HS-5 (cell line): ENCODE measurements at places on chromosomes 12 and 14.

DNA sequence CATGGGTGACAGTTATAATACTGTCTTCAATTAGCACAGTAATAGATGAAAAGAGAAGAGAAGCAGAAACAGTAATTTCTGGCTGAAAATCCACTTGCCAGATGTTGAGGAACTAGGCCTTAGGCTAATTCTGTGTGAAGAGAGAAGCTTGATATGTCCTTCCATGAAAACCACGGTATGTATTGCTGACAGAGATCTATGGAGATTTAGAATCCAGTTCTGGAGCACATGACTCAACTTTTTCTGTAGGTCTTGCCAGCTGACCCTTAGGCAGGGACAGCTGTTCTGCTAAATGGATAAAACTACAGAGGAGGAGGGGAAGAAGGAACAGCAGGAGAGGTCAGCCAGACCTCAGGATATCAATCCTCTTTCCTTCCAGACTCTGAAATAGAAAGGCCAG is 211.5 kb downstream of the PRKD1 start:
- no peak for DNase-seq

- no peak for DNase-seq
Measured at GRCh38 chr12:88952562-88952942, 372.3 kb upstream of the KITLG start.

DNA sequence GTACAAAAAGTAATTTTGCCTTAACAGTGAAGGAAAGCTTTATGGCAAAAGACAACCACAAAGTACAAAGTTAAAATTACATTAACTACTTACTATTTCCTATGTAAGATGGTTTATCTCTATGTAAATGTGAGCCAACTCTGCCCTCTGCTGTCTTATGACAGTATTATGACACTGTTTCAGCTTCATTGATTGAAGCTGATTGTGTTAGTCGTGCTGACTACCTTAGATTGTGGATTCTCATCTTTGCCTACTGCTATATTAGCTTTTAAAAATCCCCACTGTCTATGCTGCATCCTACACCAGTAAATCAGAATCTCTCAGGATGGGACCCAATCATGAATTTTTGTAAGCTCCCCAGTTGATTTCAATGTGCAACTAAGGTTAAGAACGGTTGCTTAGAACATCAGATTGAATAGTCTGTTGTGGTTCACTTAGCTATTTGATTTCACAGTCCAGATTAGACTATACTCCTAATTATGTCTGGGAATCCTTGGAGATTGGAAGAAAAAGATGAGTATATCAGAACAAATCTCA is 12.2 kb upstream of the SPTB start:
- peak; percentile 16 for DNase-seq

- no peak for DNase-seq
Measured at GRCh38 chr14:99258341-99258861, 13.6 kb downstream of the BCL11B start.

DNA sequence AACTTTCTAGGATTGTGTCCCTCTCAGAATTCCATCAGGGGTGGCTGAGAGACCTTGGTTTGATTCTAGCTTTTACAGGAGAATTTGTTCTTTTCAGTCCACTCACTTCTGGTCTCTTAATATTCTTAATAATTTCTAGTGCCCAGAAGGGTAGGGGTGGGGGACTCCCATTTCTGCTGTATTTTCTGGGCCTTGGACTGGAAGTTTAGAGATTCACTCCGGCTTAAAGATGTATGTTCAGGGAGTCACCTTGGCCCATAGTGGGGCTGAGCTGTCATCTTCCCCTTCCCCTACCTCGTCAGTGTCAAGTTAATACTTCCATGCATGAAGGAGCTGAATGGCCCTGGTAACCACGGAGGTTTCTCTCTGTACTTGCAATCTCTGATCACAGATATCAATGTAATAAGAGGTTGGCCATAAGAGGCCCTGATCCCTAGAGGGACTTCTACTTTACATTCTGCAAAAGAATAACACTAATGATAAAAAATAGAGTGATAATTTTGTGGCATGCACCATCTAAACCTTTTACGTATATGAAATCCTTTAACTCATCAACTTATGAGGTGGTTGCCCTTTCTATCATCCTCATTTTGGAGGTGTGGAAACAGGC is 6.7 kb downstream of the KRT81 start:
- DNase-seq, result no peak

DNA sequence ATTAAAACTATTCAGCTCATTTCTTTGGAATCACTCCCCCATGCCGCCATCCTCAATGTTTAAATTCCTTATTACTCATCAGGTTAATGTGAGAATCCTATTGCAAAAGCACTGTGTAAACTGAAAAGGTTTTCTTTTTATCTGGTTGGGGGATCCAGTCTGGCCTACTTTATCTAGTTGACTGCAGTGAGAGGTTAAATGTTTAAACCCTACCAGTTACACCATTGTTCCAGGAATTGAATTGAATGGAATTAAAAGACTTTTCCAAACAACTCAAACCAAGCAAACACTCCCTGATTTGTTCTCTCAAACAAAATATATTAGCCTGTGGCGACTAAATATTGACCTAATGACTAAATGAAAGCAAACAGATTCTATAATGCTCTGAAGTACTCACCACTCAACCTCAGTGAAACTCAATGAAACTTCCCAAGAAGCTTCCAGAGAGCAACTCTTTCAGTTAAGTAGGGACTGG is 100.5 kb downstream of the VEZT start:
- peak; percentile 54 for DNase-seq

DNA sequence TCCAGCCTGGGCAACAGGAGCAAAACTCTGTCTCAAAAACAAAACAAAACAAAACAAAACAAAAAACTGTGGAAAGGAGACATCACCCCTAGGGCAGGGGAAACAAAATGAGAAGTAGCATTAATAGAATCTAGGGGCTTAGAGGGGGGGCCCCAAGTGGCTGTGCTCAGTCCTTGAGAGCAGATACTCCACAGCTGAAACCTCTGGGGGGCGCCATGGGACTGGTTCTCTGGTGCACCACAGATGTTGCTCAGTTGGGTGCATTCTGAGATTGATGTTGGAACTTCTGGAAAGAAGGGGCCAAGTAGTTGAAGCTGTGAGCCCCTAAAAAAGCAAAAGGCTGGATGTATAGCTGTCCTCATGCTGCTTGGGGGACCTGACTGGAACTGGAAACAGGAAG is 11.8 kb upstream of the SYNE2 start:
- no peak for DNase-seq

DNA sequence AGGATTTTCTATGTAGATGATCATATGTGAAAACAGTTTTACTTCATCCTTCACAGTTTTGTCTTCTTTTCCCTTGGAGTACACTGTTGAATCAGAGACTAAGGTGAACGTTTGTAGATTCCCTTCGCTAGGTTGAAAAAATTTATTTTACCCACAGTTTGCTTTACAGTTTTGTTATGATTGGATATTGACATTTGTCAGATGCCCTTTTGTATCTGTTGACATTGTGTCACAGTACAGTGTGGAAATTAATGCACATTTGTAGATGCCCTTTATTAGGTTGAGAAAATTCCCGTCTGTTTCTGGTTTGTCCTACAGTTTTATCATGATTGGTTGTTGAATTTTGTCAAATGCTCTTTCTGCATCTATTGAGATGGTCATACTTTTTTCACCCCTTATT is 13.3 kb downstream of the G2E3 start:
- DNase-seq, result no peak

DNA sequence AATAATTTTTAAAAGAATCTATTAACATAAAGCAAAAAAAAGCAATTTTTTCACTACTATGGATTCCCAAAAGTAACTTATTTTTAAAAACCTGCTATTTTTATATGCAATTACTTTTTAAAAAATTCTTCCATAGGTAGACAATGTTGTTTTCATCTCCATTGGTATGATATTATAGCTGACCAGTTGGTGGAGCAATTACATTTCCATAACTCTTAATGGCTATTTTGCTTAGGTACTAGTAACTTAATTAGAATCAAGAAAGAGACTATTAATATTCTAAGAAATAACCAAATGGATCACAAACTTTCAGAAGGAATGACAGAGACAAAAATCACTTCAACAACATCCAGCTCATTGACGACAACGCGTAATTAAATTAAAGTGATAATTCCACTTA is 64.7 kb upstream of the PTCSC3 start:
- no peak for DNase-seq

- DNase-seq, result no peak
Measured at GRCh38 chr14:83342590-83342989, 1808.9 kb upstream of the SEL1L start.

DNA sequence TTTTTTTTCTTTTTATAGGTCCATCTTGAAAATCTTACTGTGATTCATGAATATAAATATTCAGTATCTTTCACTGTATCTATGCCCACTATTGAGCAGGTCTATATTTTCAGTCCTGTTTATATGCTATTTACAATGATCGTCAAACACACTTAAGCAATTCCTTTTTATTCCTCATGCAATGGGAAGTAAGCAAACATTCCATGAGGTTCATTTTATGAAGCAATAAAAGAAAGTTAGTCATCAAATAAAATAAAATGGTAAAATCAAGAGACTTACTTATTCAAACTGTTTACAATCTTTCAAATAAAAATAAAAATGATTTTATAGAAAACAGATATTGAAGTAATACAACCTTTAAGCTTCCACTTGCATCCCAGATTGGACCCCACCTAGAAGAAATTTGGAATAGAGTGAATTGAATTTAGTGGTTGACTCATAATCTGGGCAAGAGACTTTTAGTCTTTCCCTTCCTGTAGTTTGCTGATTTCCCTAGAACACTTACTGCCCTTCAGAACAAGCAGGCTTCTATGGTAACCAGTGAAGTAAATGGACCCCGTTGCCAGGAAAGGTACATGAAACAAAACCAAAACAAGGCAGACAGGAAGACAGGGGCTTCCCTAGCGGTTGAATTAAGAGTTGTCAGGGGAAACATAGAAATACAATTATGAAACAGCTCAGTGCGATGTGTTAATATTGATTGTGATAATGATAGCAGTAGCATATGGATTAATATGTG is 241.0 kb upstream of the ATP2B1 start:
- DNase-seq, result peak; percentile 49

DNA sequence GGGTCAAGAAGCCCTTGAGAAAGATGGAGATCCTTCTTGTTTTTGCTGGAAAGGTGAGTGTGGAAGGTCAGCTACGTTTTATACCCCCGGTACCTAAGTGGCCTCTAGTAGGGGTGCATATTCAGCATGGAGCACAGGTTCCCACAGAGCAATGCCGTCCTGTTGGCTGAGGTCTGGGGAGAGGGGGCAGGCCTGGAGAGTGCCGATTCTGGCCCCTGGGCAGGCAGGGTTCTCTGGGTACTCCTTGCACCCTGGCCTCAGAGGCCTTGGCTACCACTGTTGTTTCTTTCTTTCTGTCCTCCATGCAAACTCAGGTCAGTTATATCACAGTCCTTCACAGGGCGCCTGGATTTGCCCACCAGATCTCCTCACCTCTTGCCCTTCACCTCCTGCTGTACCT is 8.5 kb downstream of the RBP5 start:
- no peak for DNase-seq

DNA sequence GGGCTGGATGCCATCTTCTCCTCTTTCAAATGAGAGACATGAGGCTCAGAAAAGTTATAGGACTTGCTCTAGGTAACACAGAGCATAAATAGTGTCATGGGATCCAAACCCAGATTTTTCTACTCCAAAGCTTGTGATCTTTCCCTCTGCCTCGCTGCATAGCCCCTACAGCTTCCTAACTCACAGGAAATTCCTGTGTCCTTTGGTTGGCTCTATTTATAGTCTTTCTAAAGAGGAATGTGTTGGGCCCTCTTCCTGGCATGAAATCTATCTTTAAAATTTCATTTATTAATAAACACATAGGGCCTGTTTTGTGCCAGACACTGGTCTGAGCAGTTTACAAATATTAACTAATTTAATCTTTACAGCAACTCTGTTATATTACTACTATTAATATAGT is 9.8 kb upstream of the KCNA5 start:
- no peak for DNase-seq

GRCh38 chr14:68193970-68194681 is 374.5 kb downstream of the RAD51B start:
- DNase-seq, result no peak

DNA sequence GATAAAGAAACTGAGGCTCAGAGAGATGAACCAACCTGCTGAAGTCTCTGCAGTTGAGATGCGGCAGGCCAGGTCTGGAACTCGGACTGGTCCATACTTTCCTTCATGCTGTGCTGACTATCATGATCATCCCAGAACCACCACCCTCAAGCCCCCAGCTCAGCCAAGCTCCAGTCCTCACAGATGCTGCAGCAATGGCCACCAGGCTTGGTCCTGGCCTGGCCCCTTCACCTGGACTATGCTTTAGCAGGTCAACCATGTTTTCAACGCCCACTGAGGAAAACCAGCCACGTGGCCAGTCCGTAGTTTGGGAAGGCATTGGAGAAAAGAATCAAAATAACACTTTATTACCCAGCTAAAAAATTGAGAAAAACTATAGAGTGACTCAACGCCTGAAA is 1.4 kb downstream of the GPR68 start:
- DNase-seq, result no peak

GRCh38 chr14:67717048-67717447 is 15.4 kb downstream of the RDH12 start:
- DNase-seq, result no peak

- no peak for DNase-seq
Measured at GRCh38 chr12:122123051-122123760, 44.6 kb downstream of the MLXIP start.

DNA sequence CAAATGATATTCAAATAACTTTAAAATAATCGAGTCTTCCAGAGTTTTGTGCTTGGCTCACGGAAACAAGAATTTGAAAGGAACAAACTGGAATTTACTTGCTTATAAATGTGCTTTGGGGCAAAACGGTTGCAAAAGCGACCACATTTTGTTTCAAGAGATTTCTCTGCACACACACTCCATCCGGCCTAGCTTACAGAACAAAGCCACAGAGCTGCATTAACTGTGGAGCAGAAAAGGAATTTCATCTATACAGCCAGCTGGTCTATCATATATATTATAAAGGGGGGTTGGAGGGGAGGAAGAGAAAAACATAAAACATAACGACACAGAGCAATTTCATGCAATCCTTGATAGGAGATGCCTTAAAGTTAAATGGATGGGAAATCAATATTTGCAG is 153.0 kb downstream of the MYRFL start:
- DNase-seq, result no peak

DNA sequence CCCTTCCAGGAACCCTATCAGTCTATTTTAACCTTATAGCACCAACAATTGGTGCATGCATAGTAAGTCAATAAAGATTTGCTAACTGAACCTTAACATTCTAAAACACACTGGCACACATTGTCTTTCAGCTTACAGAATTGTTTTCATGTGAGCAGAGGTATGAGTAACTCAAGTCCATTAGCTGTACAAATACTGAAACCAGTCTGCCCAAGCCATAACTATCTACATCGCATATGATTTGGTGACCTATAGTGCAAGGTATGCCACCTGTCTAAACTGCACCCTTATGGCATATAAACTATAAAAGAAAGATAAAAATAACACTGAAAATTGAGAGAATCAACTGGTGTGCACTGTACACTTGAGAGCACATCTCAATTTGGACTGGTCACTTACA is 34.8 kb downstream of the SBNO1 start:
- no peak for DNase-seq

DNA sequence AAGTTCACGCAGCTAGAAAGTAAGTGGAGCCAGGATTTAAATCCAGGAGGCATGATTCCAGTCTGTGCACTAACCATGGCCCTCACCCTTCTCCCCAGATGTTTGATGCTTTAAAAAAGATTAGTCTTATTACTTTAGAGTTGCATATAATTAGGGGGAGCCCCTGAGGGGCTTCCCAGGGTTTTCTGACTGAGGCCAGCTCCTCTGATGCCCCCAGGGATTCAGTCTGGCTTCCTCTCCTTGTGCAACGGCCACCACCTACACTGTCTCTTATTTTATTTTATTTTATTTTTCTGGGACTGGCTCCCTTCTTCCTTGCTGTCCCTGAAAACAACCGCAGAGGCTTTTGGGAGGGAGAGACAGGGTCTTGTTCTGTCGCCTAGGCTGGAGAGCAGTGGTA is 22.6 kb downstream of the CLSTN3 start:
- DNase-seq, result no peak
